ENCODE measurements at places on chromosomes 2 and 18.

DNA sequence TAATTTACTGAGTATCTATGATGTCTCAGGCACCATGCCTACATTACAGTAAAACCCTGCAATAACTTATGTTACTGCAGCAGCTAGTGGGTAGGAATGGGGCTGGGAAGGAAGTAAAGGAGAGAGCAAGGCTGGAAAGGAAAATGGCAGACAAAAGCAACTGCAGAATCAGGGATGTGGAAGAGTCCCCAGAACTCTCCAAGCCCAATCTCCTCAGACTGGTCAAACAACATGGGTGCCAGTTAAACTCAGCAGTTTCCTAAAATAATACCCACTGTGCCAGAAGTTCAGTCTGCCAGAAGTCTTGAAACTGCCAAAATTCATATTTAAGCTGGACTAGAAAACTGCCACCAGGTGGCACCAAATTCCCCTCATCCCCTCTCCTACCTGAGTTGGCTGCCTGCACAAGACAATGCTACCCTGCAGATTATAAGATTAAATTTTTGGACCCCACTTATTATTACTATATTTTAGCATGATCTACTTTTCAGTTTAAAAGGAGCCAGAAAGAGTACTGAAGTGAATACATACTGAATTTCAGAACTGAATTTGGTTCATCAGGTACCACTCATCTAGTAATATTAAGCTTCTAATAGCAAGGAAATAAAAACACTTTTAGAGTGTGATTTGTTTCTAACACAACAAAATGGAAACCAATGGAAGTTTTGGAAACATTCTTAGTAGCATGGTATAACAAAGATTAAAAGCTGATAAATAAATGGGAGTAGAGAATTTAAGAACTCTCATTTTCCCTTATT, 86.8 kb upstream of the DNER start:
- peak; percentile 66 for DNase-seq

DNA sequence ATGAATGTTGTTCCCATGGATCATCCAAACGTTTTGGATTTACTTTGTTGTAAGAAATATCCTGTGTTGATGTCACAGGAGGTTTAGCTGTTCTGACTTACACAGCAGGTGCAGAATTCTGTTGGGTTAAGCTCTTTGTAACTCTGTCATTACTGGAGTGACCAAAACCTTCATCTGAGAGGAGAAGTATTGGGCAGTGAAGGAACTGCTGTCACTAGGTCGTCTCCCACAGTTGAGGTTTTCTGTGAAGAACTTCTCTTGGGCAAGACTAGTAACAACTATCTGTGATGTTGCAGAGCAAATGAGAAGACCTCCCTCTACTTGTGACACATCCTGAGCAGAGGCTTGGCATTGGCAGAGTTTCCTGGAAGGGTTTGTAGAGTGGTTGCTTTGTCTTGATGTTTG, 2.9 kb downstream of the SPTBN1 start:
- DNase-seq: no peak

DNA sequence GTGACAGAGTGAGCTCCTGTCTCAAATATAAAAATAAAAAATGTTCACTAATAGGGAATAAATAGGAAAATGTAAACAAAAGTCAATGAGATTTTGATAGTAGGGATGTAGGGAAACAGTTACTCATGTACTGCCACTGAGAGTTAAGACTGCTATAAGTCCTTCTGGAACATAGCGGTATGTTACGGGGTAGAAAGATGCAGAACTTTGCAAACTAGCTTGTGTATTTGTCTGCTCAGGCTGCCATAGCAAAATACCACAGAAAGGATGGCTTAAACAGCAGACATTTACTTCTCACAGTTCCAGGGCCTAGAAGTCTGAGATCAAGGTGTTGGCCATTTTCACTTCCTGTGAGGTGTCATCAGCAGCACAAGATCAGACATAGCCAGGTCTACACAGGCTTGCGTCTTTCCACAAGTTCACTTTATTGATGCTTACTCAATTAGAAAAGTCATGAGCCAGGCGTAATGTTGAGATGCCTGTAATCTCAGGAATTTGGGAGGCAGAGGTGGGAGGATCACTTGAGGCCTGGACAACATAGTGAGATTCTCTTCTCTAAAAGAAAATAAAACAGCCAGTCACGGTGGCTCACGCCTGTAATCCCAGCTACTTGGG, 8.8 kb downstream of the TXNDC2 start:
- no peak for DNase-seq

DNA sequence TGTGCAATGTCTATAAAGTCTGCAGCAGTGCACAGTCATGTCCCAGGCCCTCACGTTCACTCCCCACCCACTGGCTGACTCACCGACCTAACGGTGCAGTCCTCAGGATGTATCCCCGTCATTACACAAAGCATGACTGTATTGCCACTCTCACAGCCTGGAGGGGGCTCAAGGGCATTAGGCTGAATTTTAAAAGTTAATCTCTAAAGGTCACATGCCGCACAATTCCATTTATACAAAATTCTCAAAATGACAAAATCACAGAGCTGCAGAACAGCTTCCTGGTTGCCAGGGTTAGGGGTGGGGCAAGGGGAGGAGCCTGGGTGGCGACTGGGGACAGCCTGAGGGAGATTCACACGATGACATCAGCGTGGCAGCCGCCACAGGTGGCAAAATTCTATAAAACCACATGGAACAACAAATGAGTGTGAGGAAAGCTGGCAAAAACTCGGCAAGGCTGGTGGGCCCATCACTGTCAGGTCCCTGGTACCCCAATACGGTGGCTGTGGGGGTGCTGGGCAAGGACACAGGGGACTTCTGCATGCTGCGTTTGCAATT, 97.6 kb downstream of the NDUFA10 start:
- peak; percentile 62 for DNase-seq

- DNase-seq: no peak
These were observed 255.3 kb downstream of the PDE11A start for GRCh38 chr2:177817300-177817699.

- no peak for DNase-seq
These were observed 57.8 kb downstream of the AFTPH start for GRCh38 chr2:64581777-64582539.

- DNase-seq: peak; percentile 43
These were observed 104.2 kb downstream of the SH3BP4 start for GRCh38 chr2:235055891-235056516.

DNA sequence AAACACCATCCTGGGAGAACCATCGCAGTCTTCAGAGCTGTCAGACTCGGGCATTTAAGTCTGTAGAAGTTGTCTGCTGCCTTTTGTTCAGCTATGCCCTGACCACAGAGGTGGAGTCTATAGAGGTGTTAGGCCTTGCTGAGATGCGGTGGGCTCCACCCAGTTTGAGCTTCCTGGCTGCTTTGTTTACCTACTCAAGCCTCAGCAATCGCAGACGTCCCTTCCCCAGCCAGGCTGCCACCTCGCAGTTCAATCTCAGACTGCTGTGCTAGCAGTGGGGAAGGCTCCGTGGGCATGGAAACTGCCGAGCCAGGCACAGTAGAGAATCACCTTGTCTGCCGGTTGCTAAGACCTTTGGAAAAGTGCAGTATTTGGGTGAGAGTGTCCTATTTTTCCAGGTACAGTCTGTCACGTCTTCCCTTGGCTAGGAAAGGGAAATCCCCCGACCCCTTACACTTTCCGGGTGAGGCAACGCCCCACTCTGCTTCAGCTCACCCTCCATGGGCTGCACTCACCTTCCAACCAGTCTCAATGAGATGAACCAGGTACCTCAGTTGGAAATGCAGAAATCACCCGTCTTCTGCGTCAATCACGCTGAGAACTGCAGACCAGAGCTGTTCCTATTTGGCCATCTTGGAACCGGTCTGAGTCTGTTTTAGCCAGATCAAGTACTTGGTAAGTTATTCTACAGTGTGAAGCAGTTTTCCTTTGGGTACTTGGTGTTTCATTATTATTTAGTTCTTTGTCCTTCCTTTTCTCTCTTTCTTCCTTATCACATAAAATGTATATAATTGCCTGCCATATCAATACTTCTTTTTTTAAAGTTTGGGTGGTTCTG, 71.5 kb downstream of the CDC42EP3 start:
- no peak for DNase-seq

- no peak for DNase-seq
These were observed 14.5 kb downstream of the SH3RF3 start for GRCh38 chr2:109143214-109144187.

GRCh38 chr2:68295516-68295915, 24.2 kb downstream of the CNRIP1 start:
- no peak for DNase-seq

DNA sequence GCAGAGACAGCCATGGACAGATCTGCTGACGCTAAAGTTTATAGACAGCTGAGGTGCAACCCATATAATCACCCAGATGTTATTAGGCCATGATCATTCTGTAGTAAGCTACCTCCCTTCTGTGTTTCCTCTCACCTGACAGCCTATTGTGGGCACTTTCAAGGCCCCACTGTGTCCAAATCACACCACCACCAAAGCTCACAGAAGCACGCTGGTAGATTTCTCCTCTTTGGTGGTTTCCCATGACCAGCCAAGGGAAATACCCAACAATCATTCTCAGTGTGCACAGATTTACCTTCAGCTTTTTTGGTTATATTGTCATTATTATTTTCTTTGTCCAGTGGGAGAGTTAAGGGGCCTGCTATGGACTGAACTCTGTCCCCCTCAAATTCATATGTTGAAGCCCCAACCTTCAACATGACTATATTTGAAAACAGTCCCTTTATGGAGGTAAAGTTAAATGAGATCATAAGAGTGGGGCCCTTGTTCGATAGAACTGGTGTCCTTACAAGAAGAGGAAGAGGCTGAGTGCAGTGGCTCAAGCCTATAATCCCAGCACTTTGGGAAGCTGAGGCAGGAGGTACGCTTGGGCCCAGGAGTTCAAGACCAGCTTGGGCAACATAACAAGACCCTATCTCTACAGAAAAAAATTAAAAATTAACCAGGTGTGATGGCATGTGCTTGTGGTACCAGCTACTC, 74.0 kb upstream of the MSH6 start:
- no peak for DNase-seq

- no peak for DNase-seq
These were observed 664 bp downstream of the CCT4 start for GRCh38 chr2:61887717-61888266.

- no peak for DNase-seq
These were observed 5.3 kb upstream of the FOSL2 start for GRCh38 chr2:28387082-28387960.

DNA sequence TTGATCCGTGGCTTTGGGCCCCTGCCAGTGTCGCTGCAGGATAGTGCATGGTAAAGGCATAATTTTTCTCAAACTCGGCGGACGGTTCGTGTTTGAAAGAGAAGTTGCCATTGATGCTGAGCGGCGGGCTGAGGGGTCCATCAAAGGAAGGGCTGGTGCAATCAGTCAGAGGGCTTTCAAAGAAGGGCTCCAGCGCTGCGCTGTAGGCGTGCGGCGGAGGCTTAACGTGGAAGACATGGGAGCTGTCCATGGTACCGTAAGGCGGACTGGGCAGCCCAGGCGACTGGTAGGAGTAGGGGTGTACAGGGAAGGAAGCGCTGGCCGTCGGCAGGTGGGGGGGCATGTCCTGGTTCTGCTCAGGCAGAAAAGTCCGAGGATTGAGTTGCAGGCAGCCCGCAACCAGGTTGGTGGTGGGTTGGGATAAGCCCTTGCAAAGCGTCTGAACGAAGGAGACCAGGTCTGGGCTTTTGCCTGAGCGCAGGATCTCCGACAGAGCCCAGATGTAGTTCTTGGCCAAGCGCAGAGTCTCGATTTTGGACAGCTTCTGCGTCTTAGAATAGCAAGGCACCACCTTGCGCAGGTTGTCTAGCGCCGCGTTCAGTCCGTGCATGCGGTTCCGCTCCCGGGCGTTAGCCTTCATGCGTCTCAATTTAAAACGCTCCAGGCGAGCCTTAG, 2.3 kb downstream of the NEUROD1 start:
- no peak for DNase-seq

DNA sequence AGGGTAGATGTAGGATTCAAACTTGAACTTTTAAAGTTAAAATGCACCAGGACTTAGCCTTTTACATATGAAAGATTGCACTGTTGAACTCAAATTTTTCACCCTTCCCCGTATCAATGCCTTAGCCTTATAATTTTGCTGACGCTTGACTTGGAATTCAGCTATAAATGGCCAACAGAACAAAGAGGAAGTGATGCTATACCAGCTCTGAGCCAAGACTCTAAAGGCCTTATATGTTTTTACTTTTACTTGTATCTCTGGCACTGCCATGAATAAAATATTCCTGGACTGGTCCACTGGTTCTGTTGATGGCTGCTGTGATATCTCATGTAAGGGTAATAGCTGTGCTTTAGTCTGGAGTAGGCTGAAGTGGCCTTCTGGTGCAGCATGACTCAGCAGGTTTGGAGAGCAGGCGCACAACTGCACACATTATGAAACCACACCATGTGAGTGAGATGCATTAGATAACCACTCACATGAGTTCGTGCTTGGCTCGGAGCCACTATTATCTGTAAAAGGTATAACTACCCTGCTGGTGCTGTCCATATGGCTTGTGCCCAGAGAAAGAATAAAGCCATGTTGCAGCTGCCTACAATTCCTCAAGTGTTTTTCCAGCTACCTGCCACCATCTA, 8.4 kb upstream of the IER3IP1 start:
- DNase-seq: peak; percentile 83

GRCh38 chr2:23718931-23719700, 207.8 kb downstream of the ATAD2B start:
- DNase-seq: no peak

DNA sequence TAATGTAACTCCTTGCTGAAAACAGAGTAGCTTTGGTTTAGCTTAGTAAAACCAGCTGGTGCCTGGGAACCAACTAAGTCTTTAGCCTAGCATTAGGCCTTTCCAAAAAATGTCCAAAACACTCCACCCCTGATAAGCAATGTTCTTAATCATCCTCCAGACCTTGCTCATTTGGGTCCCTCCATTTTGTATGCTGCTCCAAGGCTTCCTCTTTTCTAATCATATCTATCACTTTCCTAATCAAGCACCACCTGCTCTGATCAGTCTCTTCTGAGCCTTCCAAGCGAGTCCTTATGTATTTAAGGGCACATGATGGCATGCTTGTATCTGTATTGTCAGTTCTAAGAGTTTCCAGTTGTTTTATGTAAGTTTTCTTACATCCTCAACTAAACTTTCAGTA, 23.6 kb downstream of the THADA start:
- no peak for DNase-seq

DNA sequence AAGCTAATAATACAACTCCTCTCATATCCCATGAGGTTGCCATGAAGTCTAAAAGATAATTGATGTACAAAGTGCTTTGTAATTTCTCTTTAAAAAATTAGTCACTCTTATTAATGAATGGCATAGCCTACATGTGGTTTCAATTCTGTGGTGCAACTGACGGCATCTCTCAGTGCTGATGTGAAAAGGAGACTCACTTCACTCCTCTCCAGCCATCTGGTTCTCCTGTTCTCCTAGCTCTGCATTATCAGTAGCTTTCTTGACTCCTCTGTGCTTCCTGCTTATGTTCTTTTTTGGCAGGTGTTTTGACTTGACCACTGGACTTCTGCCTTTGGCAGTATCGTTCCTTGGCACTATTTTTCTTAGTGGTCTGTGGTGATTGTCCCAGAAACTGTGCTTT, 134.9 kb upstream of the ZFP36L2 start:
- DNase-seq: no peak

All from BE2C (cell line).